ENCODE measurements at places on chromosomes 5 and 9. TPM values are rescaled to one million over a fixed set of nuclear protein-coding genes. Genes with fewer than 3 reads are reported as not detected.

Gene TMEM250
- total RNA-seq, result 38.9 TPM

Gene TLX3
- total RNA-seq, result not detected

Gene OR2K2
- total RNA-seq, result not detected

DNA sequence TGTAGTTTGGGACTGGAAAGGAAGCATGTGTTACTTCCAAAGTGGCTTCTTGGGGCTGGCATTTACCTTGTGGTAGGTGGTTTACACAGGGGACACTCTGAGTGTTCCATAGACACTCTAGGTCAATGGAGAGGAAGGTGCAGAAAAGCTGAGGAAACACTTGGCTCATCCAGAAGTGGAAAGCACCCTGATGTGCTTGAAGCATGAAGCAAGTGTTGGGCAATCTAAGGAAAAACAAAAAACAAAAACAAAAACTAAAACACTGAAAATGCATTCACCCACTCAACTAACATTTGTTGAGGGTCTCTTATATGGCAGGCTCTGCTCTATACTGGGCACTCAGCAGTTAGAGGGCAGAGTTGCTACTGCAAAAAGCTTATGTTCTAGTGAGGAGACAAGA is 2.9 kb upstream of the ERAP2 start:
- no peak for DNase-seq

Gene SHISAL2B
- total RNA-seq, result not detected

DNA sequence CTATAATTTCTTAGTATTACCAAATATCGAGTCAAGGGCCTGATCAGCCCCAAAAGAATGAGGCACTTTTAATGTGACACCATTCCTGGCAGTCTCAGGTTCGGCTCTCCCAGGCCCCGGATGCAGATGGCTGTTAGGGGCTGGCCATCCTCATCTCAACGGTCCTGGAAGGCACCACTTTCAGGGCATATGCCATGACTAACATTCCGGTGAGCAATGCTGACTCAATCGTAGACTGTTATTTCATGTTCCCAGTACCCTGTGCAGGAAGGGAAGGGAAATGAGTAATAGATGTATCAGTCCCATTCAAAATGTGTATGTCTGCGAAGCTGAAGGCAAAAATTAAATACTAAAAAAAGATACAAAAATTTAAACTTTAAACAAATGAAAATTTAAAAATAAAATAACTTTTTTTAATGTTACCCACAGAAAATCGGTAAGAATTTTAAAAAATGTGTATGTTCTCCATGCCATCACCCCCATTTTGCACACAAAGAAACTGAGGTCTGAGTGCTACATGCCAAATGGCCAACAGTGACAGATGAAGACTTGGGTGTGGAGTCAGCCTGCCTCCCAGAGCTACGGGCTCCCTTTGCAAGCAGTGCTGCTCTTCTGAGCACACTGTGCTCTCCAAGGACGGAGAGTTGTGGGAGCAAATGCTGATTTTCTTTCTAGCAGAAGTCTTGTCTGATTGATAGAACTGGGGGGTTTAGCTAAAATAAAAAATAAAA is 79.0 kb downstream of the GLDC start:
- DNase-seq, result peak; percentile 50

DNA sequence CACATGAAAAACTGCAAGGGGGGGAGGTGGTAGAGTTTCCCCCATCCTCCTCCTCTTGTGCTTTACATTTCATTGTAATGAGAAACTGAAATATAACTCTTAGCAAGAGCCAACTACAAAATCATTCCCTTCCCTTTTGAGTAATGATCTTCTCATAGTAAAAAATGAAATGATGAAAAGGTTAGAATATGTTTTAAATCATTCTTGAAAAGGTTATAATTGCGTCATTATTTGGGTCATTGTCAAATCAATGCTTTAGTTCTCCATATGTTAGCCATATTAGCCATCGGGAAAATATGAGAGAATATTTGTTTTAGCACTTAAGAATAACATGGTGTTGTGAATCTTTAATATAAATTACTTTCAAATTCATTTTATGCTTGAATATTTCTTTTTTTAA is 1185.0 kb upstream of the CDH18 start:
- no peak for DNase-seq

DNA sequence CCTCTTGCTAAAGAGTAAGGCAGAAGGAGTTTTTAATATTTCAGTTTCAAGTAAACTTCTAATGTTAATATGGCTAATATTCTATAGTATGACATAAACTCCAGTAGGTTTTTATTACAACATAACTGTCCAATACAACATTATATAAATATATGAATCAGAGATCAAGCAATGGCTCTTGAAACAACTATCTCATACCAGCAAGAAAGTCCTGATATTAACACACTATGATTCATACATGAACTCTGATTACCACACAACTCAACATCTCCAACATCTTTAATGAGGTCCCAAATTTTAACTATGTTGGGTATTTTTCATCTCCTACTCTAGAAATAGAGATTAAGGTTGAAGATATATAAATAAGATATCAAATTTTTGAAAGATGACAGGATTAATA is 878.3 kb downstream of the TLE1 start:
- no peak for DNase-seq

Gene SEC16A
- total RNA-seq, result 59.0 TPM

Gene PLPP6
- 5.0 TPM for total RNA-seq

Gene MCIDAS
- total RNA-seq, result not detected

GRCh38 chr5:108801776-108802175 is 54.1 kb downstream of the FER start:
- DNase-seq, result no peak

GRCh38 chr5:95858023-95858461 is 35.5 kb upstream of the GLRX start:
- peak; percentile 48 for DNase-seq

Gene GDA
- not detected for total RNA-seq

Gene SIT1
- total RNA-seq, result 0.68 TPM

- no peak for DNase-seq
These were observed 39.9 kb downstream of the RHOBTB3 start for GRCh38 chr5:95770830-95771708.

Gene FLT4
- 4.8 TPM for total RNA-seq

DNA sequence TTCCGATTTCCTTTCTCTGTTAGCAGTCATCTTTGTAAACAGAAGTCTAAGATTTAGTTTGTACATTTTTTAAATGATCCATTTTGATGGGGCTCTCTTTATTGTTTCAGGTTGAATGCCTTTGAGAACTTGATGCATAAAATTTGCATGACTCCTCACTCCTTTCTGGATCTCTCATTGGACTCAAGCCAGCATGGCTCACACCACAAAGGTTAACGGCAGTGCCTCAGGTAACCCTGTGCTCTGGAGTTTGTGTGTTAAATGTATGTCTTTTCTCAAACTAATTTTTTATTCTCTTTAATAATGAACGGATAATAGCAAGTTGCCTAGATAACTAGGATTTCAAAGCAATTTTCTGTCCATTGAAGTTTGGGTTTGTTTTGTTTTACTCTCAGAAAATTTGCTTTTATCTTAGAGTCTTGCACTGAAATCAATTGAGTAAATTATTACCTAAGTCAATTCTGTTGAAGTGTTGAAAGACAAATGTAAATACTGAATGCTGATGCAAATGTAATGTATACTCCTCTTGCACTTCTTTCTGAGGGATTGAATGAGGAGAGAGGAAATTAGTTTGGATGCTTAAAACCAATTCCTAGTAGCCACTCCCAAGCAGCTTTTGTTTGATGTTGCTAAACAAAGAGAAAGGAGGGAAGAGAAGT is 164.6 kb upstream of the DMRT1 start:
- DNase-seq, result no peak

Gene LYRM7
- 5.2 TPM for total RNA-seq

DNA sequence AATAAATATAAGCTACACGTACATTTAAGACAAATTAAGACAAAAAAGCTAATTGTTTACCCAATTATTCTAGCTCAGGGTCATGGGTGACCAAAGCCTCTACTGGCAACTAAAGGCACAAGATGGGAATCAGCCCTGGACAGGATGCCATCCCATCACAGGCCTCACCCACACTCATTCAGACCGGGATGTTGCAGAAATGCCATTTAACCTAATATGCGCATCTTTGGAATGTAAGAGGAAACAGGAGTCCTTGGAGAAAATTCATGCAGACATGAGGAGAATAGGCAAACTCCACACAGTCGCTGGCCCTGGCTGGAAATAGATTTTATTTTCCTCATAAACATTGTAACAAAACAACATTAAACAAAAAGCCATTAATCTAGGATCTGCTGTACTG is 2003.8 kb upstream of the CDH9 start:
- no peak for DNase-seq

DNA sequence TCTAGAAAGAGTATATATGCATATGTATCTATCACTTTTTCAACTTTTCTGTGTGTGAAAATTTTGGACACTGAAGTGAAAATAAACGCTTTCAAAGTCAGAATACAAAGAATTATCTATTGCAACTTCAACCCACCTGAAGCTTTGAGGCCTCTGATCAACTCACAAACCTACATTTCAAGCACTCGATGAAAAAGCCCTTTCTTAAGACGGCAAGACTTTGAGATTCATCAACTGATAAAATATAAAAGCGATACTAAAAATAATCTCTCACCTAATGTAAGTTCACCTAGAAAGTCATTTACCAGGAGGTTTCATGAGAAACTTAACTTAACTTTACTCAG is 1.2 kb downstream of the GOLPH3 start:
- DNase-seq, result no peak

DNA sequence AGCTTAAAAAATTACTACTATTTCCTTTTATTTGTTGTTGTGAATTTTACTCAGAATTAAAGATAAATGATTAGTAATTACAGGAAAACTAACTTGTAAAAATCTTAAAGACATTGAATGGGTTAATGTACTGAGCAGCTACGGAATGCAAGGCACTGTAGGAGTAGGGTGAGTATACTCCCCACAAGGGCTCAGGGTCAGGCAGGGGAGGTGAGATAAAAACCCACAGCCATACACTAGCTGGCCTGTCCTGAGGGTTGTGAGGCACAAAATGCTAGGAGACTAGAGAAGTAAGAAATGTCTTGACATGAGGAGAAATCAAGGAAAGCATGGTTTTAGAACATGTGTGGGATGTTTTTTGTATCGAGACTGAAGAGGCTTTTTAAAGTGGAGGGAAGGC is 13.4 kb downstream of the ZBED3 start:
- no peak for DNase-seq

Gene RASGEF1C
- total RNA-seq, result not detected

Gene IL3
- not detected for total RNA-seq

Gene ADRA1B
- total RNA-seq, result 53.3 TPM

Gene FBP2
- not detected for total RNA-seq

DNA sequence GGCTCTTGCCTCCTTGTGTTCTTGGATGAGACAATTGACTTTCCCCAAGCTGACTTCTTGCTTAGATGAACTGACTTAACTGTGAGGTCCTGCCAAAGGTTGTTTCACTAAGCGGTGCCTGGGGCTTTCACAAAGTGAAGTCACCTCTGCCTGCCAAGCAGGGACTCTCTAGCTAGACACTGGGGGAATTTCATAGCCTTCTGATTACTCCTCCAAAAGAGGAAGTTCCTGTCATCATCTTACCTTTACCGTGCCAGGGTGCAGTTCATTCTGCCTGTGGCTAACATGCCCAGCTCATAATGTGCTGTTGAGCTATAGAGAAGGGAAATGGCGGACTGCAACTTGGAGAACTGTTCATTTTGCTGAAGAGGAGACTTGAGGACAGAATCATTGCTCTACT is 472.0 kb upstream of the WWC1 start:
- no peak for DNase-seq

DNA sequence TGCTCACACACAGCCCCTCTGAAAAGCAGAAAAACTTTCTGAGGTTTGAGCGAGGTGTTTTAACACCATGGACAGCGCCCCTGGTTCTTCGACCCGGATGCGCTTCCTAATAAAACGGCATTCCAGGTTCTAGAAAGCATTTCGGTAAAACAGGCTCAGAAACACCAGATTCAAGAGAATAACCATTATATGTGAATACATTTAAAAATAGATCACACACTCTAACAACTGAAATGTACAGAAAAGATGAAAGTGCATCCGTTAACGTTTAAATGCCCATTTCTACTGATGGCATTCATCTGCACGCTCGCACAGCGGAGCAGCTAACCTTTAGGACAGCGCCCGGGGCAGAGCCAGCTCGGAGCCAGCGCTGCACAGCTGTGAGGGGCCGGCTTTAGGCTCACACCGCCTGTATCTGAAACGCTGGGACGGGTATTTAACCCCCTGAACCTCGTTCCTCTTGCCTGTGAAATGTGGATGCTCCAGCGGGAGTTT is 26.3 kb upstream of the TENT4A start:
- DNase-seq, result no peak

- DNase-seq, result no peak
These were observed 80.4 kb upstream of the MARCHF11 start for GRCh38 chr5:16260000-16260399.

GRCh38 chr9:5553211-5553610 is 42.9 kb downstream of the PDCD1LG2 start:
- DNase-seq, result no peak

- DNase-seq, result no peak
These were observed 48.8 kb downstream of the SLC1A3 start for GRCh38 chr5:36655161-36655560.

GRCh38 chr9:100219347-100219746 is 120.3 kb downstream of the INVS start:
- DNase-seq, result no peak

DNA sequence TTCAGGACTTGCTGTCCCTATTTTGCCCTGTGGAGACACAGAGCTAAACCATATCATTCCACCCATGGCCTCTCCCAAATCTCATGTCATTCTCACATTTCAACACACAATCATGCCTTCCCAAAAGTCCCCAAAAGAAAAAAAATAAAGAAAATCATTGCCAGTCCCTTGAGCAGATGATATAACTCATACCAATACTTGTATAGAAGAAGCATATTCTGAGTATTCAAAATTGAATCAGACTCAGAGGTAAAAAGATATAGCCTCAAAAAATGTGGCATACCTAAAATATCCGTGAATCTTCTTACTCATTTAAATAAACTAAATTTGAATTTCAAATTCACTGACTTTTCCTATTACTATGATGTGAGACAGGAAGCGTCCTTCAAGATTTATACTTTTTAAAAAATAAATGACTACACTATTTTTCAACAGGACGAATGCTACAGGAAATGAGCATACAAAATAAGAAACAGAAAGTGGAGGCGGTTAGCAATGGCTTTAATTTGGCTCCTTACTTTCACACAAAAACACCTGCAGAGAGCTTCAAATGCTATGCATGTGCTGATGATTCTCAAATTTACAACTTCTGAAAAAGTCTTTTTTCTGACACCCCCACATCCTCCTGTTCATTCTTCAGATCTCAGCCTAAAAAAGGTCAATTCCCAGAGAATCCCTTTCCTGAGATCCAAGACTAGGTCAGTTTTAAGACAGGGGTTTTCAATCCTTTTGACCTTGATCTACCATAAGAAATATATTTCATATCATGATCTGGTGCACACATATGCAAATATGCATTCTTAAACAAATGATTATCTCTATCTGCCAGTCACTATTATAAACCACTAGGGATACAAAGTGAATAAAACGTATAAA is 39.6 kb upstream of the DMXL1 start:
- DNase-seq, result no peak

Gene DEPDC1B
- not detected for total RNA-seq

GRCh38 chr9:129630967-129631673 is 5.2 kb downstream of the NTMT1 start:
- DNase-seq, result no peak

GRCh38 chr9:121557581-121558447 is 58.2 kb upstream of the GGTA1 start:
- peak; percentile 76 for DNase-seq
